ENCODE measurements at places on chromosomes 6 and 20.

DNA sequence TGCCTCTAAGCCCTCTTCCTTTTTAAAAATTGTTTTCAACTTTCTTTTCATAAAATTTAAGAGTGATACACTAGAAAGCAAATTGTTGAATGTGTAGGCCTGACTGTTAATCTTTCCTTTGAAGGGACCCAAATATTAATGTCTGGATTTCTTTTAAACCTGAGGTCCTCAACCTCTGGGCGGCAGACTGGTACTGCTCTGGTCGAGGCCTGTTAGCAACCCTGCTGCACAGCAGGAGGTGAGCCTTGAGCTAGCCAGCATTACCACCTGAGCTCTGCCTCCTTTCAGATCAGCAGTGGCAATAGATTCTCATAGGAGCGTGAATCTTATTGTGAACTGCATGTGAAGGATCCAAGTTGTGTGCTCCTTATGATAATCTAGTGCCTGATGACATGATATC lies 191.2 kb downstream of the MANEA start:
- no peak for DNase-seq

GRCh38 chr20:9949563-9949962 lies 85.2 kb upstream of the ANKEF1 start:
- no peak for DNase-seq

GRCh38 chr20:59318201-59318790 lies 17.9 kb downstream of the EDN3 start:
- DNase-seq: no peak

GRCh38 chr6:35199866-35200265 lies 13.9 kb upstream of the SCUBE3 start:
- DNase-seq: no peak

DNA sequence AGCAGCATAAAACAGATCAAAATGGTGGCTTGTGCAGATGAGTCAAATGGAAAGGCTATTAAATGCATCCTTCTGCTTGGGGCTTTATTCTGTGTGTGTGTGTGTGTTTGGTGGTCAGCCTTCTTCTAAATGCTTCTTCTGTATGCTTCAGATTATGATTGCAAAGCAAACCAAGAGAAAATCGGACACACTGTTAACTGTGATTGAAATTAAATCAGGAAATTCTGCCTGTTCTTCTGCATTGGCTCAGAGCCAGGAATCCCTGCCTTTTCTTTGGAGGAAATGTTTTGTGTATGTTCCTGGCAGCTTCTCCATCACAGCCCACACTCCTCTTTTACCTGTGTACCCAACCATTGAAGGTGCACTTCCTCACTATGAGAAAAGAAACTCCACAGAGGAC lies 22.3 kb upstream of the PDE10A start:
- DNase-seq: no peak

GRCh38 chr6:148214667-148215066 lies 128.0 kb upstream of the SASH1 start:
- DNase-seq: no peak

DNA sequence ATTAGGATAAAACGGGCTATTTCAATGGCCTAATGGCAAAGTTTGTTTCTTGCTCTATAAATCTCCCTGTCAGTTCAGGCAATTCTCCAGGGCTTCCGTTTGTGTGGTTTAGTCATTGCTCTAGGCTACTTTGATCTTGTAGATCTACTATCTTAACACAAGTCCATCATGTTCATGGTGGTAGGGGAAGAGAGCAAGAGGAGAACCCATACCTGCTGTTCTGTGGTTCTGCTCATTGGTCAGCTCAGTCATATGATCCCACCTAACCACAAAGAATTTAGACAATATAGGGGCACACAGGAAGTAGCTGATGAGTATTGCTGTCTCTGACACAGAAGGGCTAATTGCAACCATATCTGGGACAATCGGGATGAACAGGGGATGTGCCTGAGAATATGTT lies 4.9 kb upstream of the DEK start:
- DNase-seq: no peak

GRCh38 chr20:48750941-48751635 lies 76.7 kb downstream of the PREX1 start:
- DNase-seq: peak; percentile 48

DNA sequence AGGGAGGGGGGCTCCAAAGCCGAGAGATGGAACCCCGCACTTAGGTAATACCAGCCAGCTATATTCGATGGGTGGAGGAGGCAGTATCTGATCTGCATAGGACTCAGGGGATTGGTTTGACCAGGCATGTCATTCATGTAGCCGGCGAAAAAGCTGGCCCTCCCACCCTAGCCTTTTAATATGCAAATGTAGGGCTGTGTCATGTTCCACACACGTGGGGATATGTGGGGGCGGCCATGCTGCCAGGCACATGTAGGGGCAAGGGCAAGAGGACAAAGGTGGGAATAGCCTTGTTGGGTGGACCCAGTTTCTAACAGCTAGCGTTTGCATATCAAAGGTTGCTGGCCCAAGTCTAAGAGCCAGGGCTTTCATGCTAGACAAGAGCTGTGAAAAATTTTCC lies 39.1 kb upstream of the DDR1 start:
- no peak for DNase-seq

GRCh38 chr6:130873746-130874145 lies 46.5 kb downstream of the SMLR1 start:
- no peak for DNase-seq

DNA sequence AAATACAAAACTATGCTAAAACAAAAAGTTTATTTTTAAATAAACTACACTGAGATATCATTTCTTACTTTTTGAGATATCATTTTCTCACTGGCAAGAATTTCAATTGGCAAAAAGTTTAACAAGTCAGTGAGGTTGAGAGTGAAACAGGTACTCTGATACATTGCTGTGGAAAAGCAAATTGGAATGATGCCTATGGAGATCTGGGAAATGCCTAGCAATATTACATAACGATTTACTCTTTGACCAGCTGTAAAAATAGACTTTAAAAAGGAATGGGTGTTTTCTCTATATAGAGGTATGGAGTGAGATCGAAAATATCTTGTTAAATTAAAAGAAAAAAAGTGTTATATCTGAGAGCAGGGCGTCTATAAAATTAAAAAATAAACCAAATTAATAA lies 16.9 kb downstream of the CGAS start:
- no peak for DNase-seq

DNA sequence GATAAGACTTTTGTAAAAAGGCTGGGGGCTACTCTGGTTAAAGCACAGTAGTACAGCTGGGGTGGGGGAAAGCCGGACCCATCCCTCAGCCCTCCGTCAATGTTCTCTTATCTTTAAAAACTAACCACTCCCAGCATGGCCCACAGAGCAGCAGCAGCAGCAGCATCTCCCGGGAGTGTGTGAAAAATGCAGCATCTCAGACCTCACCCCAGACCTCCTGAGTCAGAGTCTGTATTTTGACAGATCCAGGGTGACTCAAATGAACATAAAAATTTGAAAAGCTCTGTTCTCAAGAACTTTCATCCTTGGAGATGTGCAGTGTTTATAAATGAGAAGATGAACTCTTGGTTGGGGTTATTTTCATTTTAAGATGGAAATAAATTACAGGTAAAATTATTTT lies 277.7 kb upstream of the ECI2 start:
- no peak for DNase-seq

DNA sequence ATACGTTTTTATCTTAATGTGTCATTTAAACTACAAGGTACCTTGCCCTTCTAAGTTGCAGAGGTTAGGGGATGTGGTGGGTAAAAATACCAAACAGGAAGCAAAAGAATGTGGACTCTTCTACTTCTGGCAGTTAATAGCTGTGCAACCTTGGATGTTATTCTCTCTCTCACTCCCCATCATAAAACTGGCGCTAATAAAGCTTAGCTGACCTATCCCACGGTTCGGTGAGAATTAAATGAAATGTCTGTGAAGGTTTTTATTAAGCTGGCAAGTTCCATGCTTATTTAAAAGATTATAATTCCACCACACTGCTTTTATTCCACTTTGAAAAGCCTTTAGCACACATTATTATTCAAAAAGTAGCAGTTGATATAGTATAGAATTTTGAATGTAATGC lies 127.8 kb upstream of the SLC22A23 start:
- no peak for DNase-seq

DNA sequence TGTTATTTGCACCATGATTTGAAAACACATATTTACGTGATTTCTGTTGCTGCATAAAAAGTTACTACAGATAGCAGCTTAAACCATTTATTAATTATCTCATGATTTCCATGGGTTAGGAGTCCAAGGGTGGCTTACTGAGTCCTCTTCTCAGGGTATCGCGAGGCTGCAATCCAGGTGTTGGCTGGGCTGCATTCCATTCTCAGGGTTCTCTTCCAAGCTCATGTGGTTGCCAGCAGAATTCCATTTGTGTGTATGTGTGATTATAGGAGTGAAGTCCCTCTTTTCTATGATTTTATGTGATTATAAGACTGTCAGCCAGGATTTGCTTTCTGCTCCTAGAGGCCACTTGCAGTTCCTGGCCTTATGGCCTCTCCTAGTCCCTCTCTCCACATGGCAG lies 135.1 kb downstream of the FAM83B start:
- DNase-seq: no peak

GRCh38 chr6:136782021-136782770 lies 10.1 kb downstream of the MAP3K5 start:
- no peak for DNase-seq

GRCh38 chr6:108174371-108175175 lies 8.8 kb downstream of the NR2E1 start:
- DNase-seq: no peak

- DNase-seq: no peak
Measured at GRCh38 chr6:91654793-91655192, 1067.9 kb upstream of the MAP3K7 start.

DNA sequence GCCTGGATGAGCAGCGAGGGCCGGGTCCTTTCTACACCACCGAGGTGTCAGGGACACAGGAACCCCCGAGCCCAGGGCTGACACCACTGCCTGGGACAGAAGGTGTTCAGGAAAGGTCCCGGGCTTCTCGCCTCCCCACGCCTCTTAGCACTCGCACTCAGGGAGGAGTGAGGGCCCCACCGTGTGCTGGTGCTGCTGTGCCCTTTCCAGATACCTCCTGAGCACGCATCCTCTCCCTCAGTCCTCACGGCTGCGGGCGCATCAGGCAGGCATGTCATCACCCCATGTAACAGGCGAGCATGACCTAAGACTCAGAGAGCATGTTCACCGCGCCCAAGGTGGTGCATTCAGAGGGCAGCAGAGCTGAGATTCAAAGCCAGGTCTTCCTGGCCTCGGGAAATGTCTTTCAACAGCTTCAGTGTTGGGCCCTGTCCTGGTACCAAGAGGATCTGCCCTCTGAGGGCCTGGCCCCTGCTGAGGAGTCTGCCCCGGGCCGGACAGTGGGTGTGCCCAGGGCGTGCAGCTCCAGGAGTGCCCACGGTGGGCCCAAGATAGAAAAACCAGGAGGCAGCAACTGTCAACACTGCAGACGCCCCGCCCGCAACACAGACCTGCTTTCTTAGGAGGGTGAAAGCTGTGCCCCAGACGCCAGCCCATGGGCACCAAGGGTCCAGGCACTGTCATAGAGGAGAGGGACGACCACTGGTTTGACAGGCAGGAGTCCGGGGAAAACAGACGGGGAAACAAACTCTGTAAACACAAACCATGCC lies 29.2 kb downstream of the TGM2 start:
- DNase-seq: no peak

DNA sequence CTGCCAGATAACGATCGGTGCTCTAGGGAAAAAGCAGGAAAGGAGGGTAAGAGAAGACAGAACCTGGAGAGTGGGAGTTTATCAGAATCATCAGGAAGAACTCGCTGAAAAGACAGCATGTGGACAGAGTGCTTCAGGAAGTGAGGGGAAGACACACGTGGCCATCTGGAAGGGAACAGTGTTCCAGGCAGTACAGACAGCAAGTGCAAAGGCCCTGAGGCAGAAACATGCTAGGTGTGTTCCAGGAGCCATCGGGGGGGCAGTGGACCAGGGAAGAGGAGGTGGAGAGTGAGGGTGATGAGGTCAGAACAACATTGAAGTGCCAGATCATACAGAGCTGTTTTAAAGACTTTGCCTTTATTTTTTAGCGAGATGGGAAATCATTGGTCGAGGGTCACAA lies 354.3 kb upstream of the CNR1 start:
- DNase-seq: no peak

GRCh38 chr6:2958776-2959175 lies 12.6 kb downstream of the SERPINB6 start:
- DNase-seq: no peak

GRCh38 chr6:2848851-2849250 lies 7.2 kb upstream of the SERPINB1 start:
- peak; percentile 66 for DNase-seq

DNA sequence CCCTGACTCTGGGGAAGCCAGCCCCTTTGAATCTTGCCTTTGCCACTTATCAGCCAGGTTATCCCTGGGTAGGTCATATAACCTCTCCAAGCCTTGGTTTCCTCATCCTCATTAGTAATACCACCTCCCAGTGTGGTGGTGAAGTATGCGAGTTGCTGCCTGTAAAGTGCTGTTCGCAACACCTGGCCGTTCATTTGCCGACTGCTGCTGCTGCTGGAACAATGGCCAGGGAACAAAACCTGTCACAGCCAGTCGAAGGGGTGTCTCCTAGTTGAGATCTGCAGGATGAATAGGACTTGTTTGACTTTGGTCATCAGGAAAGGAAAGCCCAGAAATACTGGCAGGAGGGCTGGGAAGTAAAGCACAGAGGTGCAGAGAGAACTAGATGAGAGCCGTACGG lies 6.1 kb downstream of the MANBAL start:
- DNase-seq: no peak

GRCh38 chr6:13453771-13454251 lies 33.6 kb downstream of the GFOD1 start:
- peak; percentile 38 for DNase-seq

GRCh38 chr6:146287691-146288369 lies 255.8 kb upstream of the RAB32 start:
- no peak for DNase-seq

DNA sequence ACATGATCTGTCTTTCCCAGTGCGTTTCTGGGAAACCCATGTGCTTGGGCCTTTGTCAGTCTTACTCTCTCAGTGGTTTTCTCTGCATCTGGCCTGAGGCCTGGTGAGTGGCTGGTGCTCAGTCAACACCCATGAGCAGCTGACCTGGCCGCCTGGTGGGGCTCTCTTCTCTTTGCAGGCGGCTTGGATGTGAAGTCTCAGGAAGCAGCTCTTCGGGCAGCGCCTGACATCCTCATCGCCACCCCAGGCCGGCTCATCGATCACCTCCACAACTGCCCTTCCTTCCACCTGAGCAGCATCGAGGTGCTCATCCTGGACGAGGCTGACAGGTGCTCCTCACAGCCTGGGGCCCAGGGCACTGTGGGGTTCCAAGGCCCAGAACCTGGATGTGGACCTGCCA lies 10.8 kb downstream of the DDX27 start:
- no peak for DNase-seq
